ENCODE measurements at places on chromosomes 3 and 15.

GRCh38 chr15:90203922-90204321, 2.8 kb downstream of the SEMA4B start:
- no peak for DNase-seq

DNA sequence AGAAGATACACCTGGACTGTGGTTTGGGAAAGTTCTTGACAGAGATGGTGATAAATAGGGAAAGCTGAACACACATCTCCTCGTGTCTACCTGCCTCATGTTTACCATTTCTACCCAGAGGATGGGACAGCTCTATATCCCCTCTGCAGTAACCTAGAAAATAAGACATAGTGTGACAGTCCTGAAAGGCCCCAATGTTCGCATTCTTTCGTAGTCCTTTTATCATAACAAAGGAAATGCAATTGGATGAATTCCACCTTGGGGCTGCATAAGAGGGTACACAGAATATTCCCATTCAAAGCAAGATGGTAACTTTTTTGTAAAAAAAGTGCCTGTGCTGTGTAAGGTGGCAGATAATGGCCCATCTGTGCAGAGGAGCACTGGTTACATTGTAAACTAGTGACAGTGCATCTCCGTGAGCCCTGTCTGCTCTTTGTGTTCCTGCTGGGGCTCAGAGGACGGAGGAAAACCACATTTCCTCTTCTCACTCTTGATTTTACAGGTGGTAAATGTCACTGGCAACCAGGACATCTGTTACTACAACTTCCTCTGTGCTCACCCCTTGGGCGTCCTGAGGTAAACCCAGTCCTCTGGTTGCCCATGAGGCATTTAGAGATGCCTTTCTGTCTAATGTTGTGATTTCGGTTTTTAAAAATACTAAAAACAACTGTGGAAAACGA, 74.3 kb downstream of the SIDT1 start:
- no peak for DNase-seq

- peak; percentile 98 for DNase-seq
Observed at GRCh38 chr15:68608206-68608843, 29.5 kb downstream of the CORO2B start.

GRCh38 chr3:151003029-151003767, 30.7 kb upstream of the CLRN1 start:
- DNase-seq: no peak

- DNase-seq: no peak
Observed at GRCh38 chr15:68436680-68437079, 4.7 kb upstream of the ITGA11 start.

DNA sequence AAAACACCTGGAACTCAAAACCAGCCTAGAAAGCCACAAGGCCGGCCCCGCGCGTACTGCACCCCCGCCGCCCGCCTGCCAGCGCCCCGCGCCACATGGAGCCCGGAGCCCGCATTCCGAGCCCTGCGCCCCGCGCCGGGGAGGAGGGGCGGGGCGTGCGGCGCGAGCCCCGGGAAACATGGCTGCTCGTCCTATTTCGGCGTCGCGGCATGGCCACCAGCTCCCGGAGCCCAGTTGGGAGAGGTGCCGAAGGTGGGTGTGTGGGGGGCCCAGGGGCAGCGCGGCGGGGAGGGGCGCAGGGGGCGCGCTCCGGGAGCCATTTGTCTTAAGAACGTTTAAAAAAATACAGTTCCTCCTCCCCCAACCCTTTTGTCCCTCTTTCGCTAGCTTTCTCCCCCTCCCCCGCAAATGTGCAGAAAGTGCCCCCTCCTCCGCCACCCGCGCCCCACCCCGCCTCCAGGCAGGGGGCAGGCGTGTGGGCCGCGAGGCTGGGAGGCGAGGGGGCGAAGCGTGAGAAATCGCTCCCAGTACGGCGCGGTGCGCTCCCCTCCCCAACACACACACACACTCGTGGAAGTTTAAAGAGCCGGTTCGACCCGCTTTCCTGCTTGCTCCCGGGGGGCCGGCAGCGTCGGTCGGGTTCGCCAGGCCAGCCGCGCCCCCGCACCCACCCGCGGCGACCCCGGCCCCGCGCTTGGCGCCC, 2.5 kb downstream of the ANP32A start:
- DNase-seq: no peak

DNA sequence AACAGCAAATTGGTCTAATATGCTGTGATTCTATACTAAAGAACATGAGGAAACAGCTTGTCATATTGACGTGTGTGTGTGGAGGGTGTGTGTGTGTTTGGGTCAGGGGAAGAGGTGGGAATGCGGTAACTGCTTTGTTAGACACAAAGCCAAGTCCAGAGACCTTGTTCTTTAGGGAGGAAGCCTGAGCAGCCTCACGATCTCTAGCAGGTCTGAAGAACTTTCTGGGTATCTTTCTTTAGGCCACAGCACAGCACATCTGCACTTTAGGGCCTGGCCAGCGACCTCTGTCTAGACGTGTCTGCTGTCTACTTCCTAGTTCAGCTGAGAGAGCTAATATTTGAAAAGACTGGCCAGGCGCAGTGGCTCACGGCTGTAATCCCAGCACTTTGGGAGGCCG, 220.0 kb upstream of the TPRG1 start:
- no peak for DNase-seq

DNA sequence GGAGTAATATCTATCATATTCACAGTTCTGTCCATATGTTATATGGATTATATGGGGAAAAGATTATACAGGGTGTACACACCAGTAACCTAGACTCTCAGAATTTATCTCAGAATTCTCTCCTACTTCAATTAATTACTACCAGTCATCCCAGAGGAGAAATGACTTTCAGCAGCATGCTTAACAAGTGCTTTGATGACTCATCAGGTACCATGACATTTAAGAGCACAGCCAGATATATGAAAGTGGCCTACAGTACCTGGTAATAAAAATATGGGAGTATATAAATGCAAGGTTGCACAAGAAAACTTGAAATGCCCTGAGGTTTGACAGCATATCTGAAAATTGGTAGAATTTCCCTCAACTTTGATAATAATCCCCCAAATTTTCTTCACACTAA, 1273.0 kb downstream of the OTOL1 start:
- DNase-seq: no peak

GRCh38 chr3:192928720-192929119, 11.1 kb upstream of the MB21D2 start:
- DNase-seq: no peak
